Activated T-cell treated with anti-CD3 and anti-CD28 coated beads for 4 hours (primary cell): ENCODE measurements at places on chromosomes 6 and 20.

- no peak for DNase-seq
Measured at GRCh38 chr6:19279273-19279684, 557.9 kb upstream of the ID4 start.

GRCh38 chr6:3433005-3433404, 23.8 kb downstream of the SLC22A23 start:
- DNase-seq, result no peak

DNA sequence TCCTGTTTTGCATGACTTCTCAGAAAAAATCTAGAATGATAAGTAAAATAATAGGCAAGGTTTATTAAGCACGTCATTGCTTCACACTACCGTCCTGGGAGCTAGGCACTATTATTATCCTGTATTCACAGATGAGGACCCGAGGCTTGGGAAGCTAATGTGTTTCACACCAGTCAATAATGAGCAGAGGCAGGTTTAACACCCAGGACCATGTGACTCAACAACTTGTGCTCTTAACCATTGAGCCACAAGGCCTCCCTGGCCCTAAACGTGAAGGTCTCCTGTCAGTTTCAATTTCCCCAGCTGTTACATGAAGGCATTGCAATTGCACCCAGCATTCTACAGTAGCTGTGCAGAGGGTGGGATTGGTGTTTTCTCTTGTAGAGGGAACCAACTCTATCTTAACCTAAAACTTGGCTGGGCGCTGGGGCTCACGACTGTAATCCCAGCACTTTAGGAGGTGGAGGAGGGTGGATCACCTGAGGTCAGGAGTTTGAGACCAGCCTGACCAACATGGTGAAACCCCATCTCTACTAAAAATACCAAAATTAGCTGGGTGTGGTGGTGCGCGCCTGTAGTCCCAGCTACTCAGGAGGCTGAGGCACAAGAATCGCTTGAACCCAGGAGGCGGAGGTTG, 191.2 kb downstream of the BCAS1 start:
- DNase-seq, result no peak

GRCh38 chr20:16975682-16976081, 227.5 kb downstream of the OTOR start:
- DNase-seq, result no peak

DNA sequence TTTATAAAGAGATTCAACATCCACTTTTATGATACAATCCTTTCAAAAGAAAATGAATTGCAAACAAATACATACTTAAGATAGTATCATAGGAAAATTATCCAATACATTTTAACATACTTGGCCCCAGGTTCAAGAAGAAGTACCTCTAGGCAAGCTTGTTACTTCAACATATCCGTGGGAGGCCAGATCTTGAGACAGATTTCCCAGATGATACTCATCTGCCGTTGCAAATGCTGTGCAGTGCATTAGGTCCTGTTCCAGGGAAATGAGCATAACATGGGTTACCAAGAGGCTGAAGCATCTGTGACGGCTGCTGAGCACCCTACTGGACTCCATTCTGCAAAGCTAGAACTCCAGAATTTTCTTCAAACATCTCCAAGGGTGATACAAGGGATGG, 15.6 kb downstream of the RMND1 start:
- DNase-seq, result no peak

DNA sequence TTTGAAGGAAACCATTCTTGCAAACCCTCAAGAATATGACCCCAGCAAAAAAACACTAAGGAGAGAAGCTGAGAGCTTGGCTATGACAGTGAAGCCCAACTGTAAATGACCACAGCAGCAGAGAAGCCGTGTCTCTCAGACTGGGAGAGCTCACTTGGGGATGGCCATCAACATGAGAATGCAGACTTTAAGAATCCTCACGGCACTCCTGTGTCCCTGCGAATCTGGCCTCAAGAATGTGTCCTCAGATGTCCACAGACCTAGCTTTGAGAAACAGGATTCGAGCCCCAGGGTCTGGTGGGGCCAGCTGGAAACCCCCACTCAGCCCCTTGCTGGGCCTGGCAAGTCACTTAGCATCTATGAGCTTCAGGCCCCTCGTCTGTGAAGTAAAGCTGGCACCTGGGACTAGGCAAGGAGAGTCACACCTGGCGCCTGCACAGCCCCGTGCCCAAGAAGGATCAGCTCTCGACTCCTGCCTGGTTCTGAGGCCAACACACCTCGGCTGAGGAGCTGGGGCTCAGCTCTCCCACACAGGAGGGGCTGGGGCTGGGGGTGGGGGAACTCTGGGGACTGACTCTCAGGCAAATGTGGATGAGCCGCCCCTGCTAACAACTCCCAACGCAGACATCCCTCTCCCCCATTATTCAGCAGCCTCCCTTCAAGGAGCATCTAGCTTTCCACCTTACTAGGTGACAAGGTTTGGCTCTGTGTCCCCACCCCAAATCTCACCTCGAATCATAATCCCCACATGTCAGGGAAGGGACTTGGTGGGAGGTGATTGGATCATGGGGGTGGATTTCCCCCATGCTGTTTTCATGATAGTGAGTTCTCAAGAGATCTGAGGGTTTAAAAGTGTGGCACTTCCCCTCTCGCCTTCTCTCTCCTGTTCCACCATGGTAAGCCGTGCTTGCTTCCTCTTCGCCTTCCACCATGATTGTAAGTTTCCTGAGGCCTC, 97.7 kb downstream of the GRM4 start:
- DNase-seq, result no peak
